ENCODE measurements at places on chromosomes 2 and 18.

GRCh38 chr2:175432021-175432420 lies 250.5 kb upstream of the ATP5MC3 start:
- DNase-seq = no peak

DNA sequence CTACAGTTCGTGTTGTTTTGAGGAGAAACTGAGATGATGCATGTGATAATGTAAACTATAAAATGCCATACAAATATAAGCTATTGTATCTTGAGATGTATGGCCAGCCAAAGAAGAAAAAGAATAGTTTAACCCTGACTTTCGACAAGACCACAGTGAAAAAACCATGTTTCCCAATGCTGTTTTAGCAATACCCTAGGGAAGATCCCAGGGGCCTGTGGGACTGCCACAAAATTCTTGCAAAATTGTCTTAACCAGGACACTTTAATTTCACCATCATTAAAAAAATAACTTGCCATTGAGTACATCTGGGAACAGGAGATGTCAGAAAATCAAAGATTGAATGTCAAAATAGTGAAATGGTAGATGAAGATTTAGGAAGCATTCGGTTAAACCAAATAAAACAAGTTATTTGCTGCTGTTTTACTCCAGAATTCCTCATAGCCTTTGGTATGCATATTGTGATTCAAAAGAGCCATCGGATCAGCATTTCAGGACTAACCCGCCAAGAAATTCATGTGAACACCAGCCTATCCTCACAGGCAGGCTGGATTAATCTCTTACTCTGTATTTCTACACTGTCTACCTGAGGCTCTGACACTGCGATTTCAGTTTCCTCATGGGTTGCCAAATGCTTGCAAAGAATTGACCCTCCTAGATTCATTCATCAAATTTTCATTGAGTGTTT lies 49.0 kb upstream of the SP3 start:
- no peak for DNase-seq

- no peak for DNase-seq
Measured at GRCh38 chr2:122794100-122794499, 1038.6 kb downstream of the TSN start.

DNA sequence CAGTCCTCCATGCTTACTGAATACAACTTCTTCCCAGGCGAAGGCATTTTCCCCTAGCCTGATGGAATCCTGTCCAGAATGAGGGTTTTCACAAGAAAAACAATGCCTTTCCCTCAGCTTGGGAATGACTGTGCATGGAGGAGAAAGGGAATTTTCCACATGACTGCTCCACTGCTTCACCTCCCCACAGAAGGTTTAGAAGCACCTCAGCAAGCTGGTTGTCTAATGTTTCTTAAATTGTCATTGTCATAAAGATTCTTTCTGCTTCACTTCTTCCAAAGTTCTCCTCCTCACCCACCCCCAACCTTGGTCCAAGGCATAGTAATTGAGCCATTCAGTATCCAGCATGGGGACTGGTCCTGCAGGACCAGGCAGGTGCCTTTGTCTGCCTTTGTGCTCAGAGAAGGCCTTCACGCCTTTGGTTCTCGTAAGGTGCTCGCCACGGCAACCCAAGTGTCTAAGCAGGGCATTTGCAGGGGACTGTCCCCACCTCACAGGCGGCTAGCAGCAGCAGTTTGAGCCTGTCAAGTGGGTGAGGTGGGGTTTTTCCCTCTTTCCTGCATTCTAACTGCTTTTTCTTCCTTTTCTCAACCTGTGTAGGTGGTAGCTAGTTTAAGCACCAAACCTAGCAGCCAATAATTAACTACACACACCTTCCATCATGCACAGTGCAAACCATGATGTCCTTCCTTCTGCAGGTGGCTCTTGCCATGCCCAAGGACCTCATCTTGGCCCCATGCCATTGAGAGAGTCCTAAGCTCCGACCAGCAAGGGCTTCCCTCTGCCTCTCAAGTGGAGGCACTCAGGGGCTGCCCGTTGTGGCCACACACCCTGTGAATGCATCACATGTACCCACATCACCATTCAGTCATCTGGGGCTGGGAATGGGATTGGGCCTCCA lies 65.7 kb upstream of the BCL2L11 start:
- no peak for DNase-seq

- DNase-seq = no peak
Measured at GRCh38 chr2:85134896-85135659, 1.9 kb downstream of the TCF7L1 start.

DNA sequence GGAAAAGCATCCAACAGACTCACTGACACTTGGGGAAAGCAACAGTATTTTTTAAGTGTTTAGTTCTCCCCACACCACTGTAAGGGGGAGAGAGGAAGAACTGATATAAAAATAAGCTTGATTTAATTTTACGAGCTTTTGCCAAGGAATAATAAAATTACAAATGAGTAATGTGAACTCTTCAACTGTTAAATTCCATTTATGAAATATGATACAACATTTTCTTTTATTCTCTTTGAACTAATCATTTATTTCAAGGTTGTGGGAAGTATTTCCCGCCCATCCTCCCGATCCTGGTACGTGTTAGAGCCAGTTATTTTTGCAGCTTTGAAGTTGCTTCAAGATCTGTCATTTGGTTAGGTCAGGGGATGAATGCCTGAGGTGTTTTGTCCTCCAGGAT lies 35.2 kb downstream of the WDPCP start:
- no peak for DNase-seq

GRCh38 chr18:49476664-49477411 lies 10.2 kb downstream of the C18orf32 start:
- DNase-seq = peak; percentile 92

GRCh38 chr2:172972005-172972619 lies 103.5 kb upstream of the MAP3K20 start:
- peak; percentile 64 for DNase-seq

- no peak for DNase-seq
Measured at GRCh38 chr2:29260142-29260772, 145.0 kb downstream of the CLIP4 start.

DNA sequence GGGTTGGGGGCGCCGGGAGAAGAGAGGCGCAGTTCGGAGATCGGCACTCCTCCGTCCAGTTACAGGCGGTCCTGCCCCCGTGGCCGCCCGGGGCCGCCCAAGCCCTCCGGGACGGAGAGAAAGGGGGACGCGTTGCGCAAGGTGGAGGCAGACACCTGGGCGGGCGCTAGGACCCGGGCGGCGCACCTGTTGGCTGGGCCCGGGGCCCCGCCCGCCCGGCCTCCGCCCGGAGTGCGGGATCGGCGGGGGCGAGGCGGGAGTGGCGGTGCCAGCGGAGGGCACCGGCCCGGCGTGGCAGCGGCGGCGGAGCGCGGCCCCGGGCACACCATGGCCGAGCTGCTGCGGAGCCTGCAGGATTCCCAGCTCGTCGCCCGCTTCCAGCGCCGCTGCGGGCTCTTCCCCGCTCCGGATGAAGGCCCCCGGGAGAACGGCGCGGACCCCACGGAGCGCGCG lies at the start of gene SGPP2:
SGPP2 (plus strand) TSS at position 268 of the 453 bp plus-strand sequence; CDS start at position 328, 60 bp downstream.
- no peak for DNase-seq

DNA sequence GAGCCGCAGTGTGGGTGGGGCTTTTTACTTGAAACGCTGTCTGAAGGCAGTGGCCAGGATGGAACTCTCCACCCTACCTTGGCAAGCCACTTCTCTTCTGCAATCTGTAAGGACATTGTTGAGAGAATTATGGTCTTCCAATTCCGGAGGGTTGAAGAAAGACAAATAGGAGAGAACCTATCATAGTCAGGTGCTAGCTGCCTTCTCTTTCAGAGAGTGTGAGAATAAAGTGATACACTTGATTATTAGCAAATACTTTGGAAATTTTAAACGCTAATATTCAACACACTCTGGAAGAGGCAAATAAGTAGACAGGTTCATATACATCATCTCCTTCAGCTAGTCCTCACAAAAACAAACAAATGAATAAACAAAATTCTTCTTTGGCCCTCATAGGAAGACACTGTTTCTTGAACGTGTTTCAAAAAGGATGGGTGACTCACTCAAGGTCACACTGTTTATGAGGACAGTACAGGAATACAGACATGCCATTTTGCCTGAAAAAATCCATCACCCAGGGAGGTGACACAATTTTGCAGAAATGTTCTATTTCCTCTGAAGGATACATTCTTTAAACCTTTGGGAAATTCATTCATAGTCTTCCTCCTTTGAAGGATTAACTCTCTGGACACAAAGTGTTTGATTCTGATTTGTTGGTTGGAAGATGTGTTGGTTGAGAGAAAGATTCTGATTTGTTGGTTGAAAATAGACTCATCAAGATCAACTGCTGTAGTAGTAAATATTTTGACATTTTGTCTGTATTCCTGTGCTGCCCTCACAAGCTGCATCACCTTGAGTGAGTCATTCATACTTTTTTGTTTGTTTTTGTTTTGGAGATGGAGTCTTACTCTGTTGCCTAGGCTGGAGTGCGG lies 2.2 kb upstream of the IL1RN start:
- no peak for DNase-seq

GRCh38 chr2:136985044-136985443 lies 219.7 kb downstream of the THSD7B start:
- DNase-seq = no peak

- no peak for DNase-seq
Measured at GRCh38 chr2:25590921-25591505, 82.4 kb downstream of the DTNB start.

GRCh38 chr18:49447810-49448745 lies 12.4 kb downstream of the DYM start:
- DNase-seq = peak; percentile 79

- peak; percentile 84 for DNase-seq
Measured at GRCh38 chr2:216775043-216775453, 79.7 kb upstream of the IGFBP5 start.

GRCh38 chr2:134203175-134203574 lies 50.7 kb upstream of the MGAT5 start:
- DNase-seq = no peak

- DNase-seq = peak; percentile 3
Measured at GRCh38 chr18:52288403-52289004, 51.5 kb upstream of the DCC start.

GRCh38 chr18:37107748-37108522 lies 279.0 kb downstream of the KIAA1328 start:
- no peak for DNase-seq

GRCh38 chr18:8163286-8163959 lies 445.8 kb upstream of the RAB12 start:
- DNase-seq = no peak

GRCh38 chr2:229443546-229444268 lies 172.6 kb upstream of the PID1 start:
- no peak for DNase-seq

DNA sequence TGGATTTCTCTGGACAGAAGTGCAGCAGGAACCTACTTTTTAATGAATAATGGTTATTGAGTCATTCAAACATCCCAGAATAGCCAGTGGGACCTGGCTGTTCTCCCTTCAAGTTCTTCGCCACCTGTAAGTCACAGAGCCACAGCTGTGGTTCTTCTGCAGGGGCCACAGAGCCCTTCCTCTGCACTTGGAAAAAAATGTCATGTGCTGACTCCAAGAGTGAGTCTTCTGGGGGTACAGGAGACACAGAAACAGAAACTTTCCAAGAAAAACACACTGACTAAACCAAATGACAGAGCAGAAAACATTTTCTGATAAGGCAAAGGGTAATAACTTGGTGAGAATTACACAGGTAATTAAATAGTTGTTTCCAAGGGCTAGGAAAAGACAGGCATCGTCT lies 68.7 kb upstream of the FN1 start:
- DNase-seq = peak; percentile 11

DNA sequence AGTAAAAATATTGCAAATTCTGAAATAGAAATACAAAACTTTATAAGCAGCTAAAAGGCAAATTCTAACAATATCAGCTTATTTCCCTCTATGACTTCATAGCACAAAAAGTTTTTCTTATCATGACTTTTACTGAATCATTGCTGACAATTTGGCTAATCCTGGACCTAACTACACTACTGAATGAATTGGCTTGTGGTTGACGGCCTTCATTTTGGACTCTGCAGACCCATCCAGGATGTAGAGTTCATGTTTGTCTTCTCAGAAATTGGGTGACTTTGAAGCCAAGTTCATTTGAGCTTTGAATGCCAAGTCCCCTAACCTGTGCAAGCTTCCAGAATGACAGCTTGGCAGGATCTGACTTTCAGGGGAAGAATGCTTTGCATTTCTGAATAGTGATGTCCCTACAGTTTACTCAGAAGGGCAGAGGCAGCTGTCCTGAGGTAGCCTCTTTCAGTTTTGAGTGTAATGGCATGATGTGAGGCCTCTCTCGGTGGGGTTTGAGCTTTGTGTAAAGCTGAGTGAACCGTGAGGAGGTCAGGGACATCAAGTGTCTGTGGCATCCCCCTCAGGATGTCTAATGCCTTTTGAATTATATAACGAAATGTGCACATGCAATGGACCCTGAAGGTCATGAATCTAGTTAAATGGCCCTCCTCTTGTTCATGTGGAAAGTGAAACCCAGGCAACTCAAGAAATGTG lies 48.0 kb downstream of the EFEMP1 start:
- no peak for DNase-seq

DNA sequence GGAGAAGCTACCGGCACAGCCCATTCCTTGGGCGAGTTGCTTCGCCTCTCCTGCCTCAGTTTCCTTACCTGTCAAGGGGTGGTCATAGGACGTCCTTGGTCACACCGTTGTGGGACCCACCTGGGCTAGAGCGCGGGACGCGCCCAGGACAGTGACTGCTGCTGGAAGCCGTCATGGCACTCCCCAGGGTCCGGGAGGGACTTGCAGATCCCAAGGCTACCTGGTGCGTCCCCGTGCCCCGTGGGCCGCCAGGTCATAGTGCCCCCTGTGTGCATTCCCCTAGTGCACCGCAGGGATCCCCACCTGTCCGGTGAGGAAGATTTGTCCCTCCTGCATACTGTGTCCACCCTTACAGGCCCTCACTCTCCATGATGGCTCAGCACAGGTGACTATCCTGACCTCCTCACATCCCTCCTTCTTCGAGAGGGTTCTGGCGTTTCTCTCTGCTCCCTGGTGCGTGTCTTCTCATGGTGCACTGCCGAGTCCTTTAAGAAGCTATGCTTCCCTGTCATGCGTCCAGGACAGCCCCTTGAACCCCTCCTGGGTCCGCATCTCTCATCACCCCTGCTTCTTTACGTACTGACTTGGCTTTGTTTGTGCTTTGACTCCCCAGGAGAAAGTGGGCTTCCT lies 886 bp upstream of the STK25 start:
- no peak for DNase-seq

- DNase-seq = no peak
Measured at GRCh38 chr2:238971318-238972145, 123.6 kb downstream of the TWIST2 start.

- DNase-seq = peak; percentile 71
Measured at GRCh38 chr18:8706791-8707555, 1.6 kb downstream of the MTCL1 start.

DNA sequence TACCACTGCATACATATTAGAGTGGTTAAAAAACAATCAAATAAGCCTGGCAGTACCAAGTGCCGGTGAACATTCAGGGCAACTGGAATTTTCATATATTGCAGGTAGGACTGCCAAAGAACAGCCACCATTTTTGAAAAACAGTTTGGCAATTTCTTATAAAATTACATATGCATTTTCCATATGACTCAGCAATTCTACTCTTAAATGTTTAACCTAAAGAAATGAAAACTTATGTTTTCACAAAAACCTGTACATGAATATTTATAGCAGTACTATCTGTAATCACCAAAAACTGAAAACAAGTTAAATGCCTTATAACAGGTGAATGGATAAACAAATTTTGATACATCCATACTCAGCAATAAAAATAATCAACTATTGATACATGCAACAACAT lies 39.9 kb downstream of the CTAGE1 start:
- no peak for DNase-seq

Data from cardiac muscle cell (in vitro differentiated cells and primary cell).